ENCODE measurements at places on chromosomes 1 and 21. TPM values are rescaled to one million over a fixed set of nuclear protein-coding genes. Genes with fewer than 3 reads are reported as not detected.

Gene CD53
- total RNA-seq, result not detected

Gene SCNM1
- total RNA-seq, result 26.8 TPM

Gene TFB2M
- 12.5 TPM for total RNA-seq

Gene INSRR
- not detected for total RNA-seq

Gene LRP8
- total RNA-seq, result 14.2 TPM

Gene MIXL1
- under 0.01 TPM for total RNA-seq

Gene HUNK
- total RNA-seq, result under 0.01 TPM

Gene RLF
- total RNA-seq, result 19.2 TPM

- peak; percentile 82 for DNase-seq
Measured at GRCh38 chr1:178037510-178038253, 56.2 kb upstream of the RASAL2 start.

DNA sequence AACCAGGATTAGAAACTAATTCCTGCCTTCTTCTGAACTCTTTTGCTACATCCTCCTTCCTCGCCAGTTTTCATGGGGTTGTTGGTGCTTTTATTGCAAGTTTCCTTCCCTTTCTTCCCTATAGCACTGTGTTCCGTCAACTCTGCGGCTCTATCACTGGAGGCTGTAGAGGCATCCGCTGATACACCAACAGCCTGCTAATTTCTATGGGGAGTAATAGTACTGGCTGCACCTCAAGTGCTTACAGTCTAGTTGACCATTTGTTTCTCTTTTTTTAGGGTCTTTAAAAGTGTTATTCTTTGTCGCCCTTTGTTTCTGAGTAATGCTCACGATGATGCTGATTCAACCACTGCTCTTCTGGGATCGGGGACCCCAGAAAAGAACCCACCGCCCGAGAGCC, 746 bp downstream of the MIS18A start:
- peak; percentile 10 for DNase-seq

GRCh38 chr1:218878369-218878768, 295.3 kb upstream of the LYPLAL1 start:
- DNase-seq, result peak; percentile 87

- DNase-seq, result no peak
Measured at GRCh38 chr1:5758000-5758858, 234.0 kb downstream of the NPHP4 start.

- peak; percentile 85 for DNase-seq
Measured at GRCh38 chr1:204441558-204441957, 29.9 kb upstream of the PPP1R15B start.

- no peak for DNase-seq
Measured at GRCh38 chr1:230794431-230794830, 47.2 kb downstream of the CAPN9 start.

GRCh38 chr21:27681038-27681437, 714.1 kb upstream of the ADAMTS5 start:
- DNase-seq, result no peak

DNA sequence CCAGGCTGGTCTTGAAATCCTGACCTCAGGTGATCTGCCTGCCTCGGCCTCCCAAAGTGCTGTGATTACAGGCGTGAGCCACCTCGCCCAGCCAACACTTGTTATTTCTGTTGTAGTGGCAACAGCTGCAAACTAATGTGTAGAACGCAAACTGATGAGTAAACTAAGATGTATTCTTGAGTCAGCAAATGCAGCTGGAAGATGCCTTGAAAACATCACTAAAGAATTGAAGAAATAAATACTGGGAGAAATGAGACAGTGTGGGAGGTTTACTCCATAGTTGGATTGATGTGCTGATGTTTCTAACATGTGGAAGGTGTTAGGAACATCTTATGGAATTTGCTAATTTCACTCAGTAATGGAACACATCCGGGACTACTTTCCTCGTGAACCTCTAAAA, 61.3 kb upstream of the KCNE2 start:
- no peak for DNase-seq

DNA sequence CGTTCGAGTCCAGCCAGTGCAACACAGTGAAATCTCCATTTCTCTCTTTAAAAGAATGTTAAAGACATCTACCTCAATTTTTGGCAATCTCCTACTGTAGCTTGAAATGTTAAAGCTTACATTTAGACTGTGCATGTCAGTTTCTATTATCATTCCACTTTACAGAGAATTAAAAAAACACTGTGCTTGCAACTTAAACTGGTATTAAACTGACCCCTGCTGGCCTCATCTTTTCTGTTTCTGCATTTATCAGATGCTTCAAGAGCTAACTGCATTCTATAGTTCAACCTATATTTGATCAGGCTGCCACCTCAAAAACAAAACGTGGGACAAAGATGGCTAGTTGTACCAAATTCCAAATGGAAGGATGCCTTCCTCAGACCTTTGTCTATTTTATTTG, 226.5 kb downstream of the SMYD3 start:
- DNase-seq, result peak; percentile 68

DNA sequence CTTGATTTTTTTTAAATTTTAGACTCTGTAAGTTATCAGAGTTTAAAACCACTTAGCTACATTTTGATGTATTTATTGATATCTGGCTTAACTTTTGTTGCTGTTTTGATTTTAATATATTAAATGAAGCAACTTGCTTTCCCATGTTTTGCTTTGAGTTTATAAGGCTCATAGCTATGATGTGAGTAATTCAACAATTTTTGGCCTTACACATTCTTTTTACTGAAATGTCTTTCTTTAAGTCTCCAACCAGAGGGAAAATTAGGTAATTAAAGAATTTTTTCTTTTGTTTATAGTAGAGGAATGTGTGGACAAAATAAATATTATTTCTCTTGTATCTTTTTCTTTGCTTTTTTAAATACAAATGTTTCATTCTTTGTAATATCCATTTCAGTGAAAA, 258.3 kb upstream of the ADAMTS5 start:
- DNase-seq, result no peak

DNA sequence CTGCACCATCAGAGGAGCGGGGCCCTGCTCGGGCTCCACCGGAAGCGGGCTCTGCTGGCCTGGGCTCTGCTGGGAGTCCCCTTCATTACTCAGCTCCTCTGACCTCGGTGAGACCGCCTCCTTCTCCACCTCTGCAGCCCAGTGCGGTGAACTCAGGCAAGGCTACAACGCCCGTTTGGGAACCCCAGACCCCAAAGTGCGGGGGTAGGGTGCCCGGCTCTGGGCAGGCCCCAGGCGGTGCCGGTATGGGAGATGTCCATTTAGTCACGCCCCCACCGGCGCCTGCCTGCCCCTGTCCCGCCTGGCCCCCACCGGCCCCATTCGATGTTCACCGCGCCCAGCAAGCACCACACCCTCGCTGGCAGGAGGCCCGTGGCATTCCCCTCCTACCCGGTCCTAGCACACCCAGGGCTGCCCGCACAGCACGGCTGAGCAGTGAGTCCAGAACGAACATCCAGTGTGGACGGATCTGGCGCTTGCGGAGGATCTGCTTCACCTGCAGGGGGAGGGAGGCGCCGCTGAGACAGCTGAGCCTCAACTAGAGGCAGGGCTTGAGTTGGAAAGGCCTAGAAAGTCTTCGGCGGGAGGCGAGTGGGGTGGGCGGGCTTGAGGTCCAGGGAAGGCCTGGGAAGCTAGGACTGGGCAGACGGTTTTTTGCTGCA, 10.0 kb downstream of the MAP3K6 start:
- peak; percentile 21 for DNase-seq

DNA sequence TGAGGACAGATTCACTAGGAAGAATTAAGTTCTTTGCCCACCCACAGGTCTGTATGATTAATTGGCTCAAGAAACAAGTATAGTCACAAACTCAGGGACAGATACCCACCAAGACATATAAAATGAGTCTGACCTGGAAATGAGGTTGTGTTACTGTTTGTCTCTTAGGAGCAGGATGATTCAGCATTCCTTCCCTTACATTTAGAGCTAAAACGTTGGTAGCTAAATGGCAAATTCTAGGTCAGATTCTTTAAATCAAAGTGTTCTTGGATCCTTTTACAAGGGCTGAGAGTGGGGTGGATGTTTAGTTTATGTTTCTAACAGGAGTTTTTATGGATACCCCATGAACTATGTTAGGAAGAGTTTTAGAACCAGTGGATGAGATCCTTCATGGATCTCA, 4.7 kb downstream of the RIMKLA start:
- no peak for DNase-seq

DNA sequence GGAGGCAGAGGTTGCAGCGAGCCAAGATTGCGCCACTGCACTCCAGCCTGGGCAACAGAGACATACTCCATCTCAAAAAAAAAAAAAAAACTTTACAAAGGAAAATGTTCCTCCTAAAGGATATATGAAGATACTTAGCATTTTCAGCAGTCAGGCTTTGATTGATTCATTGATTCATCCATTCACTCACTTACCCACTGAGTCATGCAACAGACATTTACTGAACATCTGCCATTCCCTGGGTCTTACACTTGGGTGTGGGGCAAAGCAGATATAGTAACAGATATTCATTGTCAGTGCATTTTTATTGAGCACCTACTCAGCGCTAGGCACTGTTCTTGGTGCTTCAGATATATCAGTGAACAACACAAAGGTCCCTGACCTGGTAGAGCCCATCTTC, 5.6 kb upstream of the LACTBL1 start:
- DNase-seq, result peak; percentile 58

DNA sequence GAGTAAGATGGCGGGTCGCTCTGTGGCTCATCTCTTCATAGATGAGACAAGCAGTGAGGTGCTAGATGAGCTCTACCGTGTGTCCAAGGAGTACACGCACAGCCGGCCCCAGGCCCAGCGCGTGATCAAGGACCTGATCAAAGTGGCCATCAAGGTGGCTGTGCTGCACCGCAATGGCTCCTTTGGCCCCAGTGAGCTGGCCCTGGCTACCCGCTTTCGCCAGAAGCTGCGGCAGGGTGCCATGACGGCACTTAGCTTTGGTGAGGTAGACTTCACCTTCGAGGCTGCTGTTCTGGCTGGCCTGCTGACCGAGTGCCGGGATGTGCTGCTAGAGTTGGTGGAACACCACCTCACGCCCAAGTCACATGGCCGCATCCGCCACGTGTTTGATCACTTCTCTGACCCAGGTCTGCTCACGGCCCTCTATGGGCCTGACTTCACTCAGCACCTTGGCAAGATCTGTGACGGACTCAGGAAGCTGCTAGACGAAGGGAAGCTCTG, 2.4 kb downstream of the TNFAIP8L2 start:
- DNase-seq, result no peak

GRCh38 chr21:29443411-29444010, 144.8 kb downstream of the BACH1 start:
- no peak for DNase-seq

- no peak for DNase-seq
Measured at GRCh38 chr1:164087906-164088453, 471.0 kb upstream of the PBX1 start.

- no peak for DNase-seq
Measured at GRCh38 chr1:31598980-31599379, 18.5 kb upstream of the HCRTR1 start.

- no peak for DNase-seq
Measured at GRCh38 chr1:95916616-95917015, 682.6 kb downstream of the RWDD3 start.

DNA sequence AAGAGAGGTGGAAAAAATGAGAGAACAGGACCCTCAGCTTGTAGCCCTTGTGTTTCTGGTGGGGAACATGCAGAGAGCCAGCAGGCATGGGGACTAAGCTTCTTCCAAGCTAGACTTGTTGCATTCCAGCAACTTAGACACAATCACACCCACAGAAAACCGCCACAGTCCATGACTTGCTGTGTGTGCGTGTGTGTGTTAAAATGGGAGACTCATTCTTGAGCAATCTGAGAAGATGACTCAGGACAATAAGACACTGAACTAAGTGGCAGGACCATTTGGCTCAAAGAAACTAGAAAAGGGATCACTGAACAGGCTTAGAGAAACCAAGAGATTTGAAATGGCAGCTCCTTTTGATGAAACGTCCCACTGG, 78.0 kb downstream of the HLX start:
- DNase-seq, result no peak

GRCh38 chr1:214584805-214585766, 17.9 kb upstream of the CENPF start:
- peak; percentile 72 for DNase-seq

DNA sequence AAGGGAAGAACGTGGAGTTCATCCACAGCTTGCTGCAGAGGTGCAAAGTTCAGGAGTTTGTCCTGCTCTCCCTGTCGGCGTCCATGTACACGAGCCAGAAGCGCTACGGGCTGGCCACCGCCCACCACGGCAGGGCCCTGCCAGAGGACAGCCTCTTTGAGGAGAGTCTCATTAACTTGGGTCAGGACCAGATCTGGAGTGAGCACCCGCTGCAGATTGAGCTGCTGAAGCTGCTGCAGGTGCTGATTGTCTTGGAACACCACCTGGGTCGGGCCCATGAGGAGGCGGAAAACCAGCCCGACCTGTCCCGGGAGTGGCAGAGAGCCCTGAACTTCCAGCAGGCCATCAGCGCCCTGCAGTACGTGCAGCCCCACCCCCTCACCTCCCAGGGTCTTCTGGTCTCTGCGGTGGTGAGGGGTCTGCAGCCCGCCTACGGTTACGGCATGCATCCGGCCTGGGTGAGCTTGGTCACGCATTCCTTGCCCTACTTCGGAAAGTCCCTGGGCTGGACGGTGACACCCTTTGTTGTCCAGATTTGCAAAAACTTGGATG, 73.8 kb upstream of the MORC3 start:
- no peak for DNase-seq

- DNase-seq, result no peak
Measured at GRCh38 chr1:2267051-2267830, 39.1 kb downstream of the SKI start.

GRCh38 chr1:33918368-33918767, 54.5 kb downstream of the HMGB4 start:
- DNase-seq, result no peak

DNA sequence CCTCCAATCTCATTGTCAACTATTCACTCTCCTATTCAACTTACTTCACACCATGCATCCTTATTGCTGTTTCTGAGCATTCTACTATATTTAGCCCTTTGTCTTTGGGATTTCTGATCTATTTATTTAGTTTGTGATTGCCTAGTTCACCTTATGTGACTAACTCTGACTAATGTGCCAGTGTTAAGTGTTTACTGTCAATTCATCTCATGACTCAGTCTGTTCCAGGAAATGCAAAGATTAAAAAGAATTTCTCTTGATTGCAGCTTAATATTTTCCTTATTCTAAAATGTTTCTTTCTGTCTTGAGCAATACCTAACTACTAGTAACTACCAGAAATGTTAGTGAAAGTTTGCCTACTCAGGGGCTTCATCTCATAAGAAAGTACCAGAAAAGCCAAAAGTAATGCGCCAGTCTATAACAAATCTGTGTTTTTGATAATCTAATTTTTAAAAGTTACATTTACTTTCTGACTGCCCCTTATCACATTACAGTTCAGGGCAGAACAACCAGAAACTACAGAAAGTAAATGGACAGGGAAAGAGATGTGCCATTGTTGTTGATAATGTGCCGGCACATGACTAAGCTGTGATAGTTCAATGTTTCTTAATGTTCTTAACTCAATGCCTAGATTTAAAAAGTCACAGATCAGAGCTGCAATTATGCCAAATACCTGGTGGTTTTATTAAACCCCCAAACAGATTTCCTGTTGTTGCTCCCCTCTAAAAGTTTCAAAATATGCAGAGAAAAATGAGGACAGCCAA, 556.5 kb downstream of the PTBP2 start:
- no peak for DNase-seq

GRCh38 chr1:201538612-201539551, at the start of gene NAV1:
Gene NAV1, plus strand, starts transcription at chr1:201539127. Its CDS starts 83,758 bp downstream, at chr1:201622885.
- peak; percentile 78 for DNase-seq

Measured in lung microvascular endothelial cell (primary cell).